Stimulated activated CD8-positive, alpha-beta memory T cell treated with anti-CD3 and anti-CD28 coated beads, Interleukin-7, amount 100 ng/mL, for 48 hours (primary cell): ENCODE measurements at places on chromosomes 3 and 15.

- no peak for DNase-seq
Observed at GRCh38 chr3:87793337-87793877, 265.4 kb downstream of the CGGBP1 start.

- no peak for DNase-seq
Observed at GRCh38 chr3:12921736-12922135, 80.4 kb upstream of the RPL32 start.

DNA sequence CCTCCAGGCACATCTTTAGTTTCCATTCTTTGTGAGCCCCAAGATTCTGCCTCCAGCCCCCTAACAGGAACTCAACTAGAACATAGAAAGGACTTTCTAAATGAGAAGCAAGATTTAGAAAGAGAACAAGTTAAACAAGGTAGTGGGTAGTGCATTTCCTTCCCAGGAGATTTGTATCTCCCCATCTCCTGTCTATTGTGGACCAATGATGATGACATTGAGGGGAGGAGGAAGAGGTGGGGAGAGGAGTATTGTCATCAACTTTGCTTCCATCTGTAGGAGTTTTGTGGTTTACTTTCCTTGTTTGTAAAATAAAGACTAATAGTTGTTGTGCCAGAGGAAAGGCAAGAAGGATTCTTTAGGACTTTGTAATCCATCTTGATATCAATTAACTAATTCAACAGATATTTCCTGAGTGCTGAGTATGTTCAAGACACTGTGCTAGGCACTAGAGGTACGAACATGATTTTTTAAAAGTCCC is 235.3 kb upstream of the ROPN1 start:
- no peak for DNase-seq

GRCh38 chr15:49438962-49439631 is 16.1 kb downstream of the FGF7 start:
- no peak for DNase-seq
